ENCODE measurements at places on chromosomes 4 and X.

DNA sequence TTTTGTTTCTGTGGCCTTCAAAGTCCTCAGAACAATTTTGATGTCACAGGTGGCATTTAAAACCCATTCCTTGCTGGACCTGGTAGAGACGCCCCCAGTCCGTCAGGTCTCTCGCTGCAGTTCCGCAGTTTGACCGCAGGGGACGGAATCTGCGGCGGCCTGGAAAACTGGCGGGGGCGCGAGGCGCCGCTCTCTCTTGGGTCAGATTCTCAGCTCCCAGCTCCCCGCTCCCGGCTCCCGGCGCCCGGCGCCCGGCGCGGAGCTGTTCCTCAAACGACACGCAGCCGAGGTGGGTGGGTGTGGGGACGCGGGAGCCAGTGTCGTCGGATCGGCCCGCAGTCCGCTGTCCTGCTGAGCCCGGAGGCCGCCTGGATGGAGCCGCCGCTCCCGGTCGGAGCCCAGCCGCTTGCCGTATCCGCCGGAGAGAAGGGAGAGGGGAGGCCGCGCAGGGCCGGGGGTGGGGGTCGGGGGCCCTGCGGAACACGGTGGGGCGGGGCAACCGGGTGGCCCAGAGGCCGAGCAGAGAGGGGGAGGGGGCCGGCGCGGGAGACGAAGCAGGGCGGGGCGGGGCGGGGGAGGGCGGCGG lies at the start of gene OCRL:
Gene OCRL (plus strand): TSS at position 192 of the 586 bp plus-strand sequence. CDS start 181 bp downstream, at position 373.
- DNase-seq = peak; percentile 15

DNA sequence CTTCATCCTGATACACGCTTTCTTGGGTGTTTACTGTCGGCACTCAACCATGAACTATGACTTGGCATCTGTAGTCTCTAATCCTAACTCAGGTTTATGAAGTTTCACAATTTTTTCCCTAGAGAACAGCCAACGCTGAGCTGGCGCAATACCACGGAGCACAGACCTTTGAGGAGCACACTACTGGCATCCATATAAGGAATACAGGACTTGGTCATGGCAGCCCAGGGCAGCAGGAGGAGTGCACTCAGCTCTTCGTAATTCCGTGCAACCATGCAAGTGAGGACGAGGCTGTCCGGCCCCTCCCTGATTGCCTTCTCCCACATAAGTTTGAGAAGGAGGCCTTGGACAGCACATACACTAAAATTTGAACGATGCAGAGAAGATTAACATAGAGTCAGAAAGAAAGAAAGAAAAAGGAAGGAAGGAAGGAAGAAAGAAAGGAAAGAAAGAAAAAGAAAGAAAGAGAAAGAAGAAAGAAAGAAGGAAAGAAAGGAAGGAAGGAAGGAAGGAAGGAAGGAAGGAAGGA lies 41.0 kb upstream of the PDLIM5 start:
- no peak for DNase-seq

DNA sequence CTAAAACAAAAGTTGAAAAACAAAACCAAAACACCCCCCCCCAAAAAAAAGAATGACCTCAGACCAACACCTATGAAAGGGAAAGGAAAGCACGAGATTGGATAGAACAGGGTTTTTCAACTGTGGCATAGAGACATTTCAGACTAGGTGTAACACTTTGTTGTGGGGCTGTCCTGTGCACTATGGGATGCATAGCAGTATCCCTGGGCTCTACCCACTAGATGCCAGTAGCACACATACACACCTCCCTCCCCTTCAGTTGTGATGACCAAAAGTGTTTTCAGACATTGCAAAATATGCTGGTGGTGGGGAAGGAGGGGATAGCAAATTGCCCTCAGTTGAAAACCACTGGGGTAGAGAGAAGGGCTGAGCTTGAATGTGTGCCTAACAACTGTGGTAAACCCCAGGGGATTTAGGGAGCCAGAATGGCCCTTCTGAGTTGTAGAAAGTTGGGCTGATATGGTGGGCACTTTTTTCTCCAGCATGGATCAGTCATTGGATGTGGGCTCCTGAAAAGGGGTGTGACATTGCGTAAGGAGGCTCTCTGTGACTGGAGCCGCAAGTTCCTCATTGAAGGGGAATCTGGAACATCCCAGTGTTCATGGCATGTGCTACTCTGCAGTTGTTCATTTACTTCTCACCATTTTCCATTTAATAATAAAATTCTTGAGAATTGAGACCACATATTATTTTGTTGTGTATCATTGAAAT lies 8.8 kb upstream of the GEMIN8 start:
- DNase-seq = no peak

DNA sequence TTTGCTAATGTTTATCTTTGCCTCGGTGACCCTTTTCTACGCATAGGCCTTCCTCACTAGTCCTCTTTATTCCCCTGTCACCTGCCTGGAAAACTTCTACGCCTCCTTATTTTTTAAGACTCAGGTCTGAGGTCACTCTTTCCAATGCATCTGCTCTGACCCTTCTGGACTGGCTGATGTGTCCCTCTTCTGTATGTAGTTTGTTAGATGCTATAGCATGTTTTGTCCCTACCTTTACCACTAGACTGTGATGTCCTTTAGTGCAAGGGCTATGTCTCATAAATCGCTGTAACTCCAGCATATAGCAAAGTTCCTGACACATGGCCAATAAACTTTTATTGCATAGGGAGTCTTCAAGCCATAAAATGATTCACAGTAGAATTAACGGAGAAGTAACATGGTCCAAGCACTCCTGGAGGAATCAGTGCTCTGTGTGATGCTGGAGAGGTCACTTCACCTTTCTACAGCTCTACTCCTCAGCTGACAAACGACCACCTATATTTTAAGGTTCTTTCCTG lies 872.5 kb upstream of the SLIT2 start:
- no peak for DNase-seq

- no peak for DNase-seq
These were observed 32.3 kb downstream of the GAB3 start for GRCh38 chrX:154718616-154719015.

GRCh38 chrX:115504167-115504566 lies 56.8 kb upstream of the PLS3 start:
- DNase-seq = no peak

- no peak for DNase-seq
These were observed 52.9 kb upstream of the TRPC5OS start for GRCh38 chrX:111823128-111823527.

DNA sequence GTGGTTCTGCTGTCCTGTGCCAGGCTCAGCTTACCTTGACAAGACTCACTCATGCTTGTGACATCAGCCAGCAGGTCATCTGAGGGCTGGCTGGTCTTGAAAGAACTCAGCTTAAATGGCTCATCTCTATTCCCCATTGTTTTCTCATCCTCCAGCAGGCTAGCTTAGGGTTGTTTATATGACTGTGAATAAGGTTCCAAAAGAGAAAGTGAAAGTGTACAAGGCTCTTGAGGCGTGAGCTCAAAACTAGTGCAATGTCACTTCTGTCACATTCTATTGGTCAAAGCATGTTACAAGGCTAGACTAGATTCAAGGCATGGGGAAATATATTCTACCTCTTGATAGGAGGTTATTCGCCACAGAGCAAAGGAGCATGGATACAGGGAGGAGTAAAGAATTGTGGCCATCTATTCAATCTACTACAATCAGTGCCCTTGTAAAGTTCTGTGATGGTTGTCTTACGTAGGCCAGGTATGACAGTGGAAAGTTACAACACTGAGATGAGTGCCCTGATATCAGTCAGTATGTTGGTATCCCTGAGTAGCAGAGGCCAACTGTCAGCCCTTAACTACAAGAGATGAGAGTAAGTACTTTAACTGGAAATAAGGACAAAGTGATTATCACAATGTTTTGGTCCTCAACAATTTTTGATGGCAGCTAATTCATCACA lies 19.8 kb upstream of the TMLHE start:
- no peak for DNase-seq

- DNase-seq = no peak
These were observed 23.3 kb upstream of the GUCY1B1 start for GRCh38 chr4:155735496-155735895.

GRCh38 chr4:84497504-84498202 lies 1.4 kb downstream of the NKX6-1 start:
- DNase-seq = no peak

DNA sequence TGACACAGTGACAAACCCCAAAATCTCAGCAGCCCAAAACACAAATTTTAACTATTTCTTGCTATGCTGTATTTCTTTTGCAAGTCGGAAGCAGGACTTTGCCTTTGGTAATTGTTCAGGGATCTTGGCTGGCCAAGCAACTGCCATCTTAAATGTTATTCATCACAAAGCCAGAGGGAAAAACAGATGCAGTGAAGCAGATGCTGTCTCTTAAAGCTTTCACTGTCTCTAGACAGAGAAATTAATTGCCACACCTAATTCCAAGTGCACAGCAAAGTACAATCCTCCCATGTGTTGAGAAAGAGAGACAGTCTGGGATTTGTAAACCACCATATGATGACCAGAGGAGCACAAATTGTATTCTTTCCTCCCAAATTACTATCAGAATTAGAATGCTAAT lies 30.0 kb upstream of the GALNT7 start:
- DNase-seq = no peak

GRCh38 chr4:100422894-100423293 lies 94.9 kb downstream of the EMCN start:
- DNase-seq = no peak

DNA sequence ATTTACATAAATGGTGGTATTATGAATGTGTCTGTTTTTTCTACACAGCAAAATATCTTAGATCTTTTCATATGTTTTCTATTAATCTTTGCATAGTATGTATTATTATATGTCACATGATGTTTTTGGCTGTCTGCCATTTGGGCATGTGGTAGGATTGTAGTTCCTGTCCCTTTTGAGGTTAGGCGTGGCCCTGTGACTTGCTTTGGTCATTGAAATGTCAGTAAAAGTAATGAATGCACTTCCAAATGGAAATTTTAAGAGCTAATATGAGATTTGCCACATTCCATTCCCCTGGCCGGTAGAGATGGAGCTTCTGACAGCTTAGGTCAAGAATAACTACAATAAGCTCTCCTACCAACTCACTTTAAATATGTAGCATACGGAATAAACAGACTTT lies 45.1 kb downstream of the JADE3 start:
- DNase-seq = no peak

GRCh38 chr4:158197194-158197776 lies 13.0 kb upstream of the TMEM144 start:
- no peak for DNase-seq

DNA sequence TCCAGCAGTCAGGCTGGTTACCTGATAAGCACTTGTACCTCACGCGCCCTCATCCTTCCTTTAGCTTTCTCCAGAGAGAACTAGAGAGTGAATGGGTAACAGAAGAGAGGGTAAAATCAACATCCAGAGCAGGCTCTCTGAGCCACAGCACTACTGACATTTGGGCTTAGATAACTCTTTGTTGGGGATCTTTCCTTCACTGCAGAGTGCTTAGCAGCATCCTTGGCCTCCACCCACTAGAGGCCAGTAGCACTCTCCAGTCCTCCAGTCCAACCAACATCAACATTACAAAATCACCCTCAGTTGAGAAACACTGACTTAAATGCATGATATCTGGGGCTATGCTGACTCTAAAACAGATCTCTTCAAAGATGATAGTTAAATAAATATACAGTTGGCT lies 220.7 kb downstream of the TACR3 start:
- DNase-seq = no peak

- no peak for DNase-seq
These were observed 419.5 kb downstream of the HNRNPD start for GRCh38 chr4:81954271-81954670.

DNA sequence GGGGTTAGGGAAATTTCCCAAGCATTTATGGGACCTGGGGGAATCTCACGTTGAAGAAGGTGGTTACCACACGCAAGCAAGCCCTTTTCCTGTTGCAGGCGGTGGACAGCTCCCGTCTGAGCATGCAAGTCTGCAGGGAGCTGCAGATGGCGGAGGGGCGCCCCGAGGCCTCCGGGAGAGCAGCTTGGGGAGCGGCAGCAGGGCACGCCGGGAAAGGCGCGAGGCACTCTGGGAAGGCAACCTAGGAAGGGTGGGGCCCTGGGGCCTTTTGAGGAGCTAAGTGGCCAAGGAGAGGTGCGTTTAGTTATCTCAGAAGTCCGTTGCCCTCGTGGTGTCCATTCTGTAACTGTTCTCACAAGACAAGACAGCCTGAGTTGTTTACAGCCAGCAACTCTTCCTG lies 57.0 kb upstream of the SLC25A4 start:
- DNase-seq = no peak

GRCh38 chrX:133419911-133420310 lies 4.6 kb upstream of the GPC4 start:
- DNase-seq = no peak

GRCh38 chr4:66482186-66482585 lies 811.9 kb upstream of the EPHA5 start:
- no peak for DNase-seq

DNA sequence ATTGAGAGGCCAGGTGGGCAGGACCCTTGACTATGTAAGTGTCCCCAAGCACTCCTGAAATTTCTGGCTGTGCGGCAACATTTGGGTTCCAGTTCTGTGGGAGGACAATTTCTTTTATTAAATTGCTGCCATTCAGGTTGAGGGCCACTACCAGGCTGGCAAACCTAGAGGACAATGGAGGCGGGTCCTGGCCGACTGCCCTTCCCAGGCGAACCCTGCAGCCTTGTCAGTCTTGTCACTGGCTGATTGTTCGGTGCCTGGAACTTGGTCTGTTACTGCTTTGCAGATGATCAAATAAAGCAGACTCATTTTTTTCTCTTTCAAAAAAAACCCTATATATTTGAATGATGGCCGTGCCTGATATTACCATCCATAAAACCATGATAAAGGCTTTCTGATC lies 6.6 kb upstream of the TMEM128 start:
- DNase-seq = no peak

DNA sequence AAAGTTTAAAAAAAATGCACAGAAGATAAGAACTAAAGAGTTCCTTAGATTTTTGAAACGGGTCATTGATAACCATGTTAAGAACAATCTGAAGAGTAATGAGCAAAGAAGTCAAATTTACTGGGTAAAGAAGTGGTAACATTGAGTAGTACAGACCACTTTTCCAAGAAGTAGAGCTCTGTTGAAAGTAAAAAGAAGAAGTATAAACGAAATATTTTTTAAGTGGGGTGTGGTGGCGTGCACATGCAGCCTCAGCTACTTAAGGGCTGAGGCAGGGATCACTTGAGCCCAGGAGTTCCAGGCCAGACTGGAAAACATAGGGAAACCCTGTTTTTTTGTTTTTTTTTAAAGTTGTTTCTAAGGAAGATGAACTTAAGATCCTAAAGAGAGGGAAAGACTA lies 68.5 kb downstream of the UBA6 start:
- DNase-seq = no peak

GRCh38 chrX:103488332-103488731 lies 31.0 kb downstream of the RAB40A start:
- DNase-seq = no peak

- no peak for DNase-seq
These were observed 10.6 kb downstream of the NYX start for GRCh38 chrX:41457613-41458192.

DNA sequence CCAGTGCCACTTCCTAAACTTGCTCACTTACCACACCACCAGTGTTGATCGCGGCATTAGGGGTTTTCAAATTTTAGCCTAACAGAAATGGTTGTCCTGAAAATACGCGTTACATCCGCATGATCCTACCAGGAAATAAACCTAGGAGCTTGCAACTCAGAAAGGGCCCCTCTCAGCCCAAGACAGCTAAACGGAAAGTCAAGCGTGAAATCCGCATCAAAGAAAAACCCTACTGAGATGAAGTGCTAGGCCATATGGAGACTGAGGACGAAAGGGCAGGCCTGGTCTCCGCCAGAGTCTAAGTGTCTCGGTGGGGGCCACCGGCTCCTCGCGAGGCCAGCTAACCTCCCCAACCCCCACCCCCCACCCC lies 626 bp downstream of the YTHDC1 start:
- no peak for DNase-seq
